Stimulated activated CD8-positive, alpha-beta memory T cell treated with anti-CD3 and anti-CD28 coated beads, Interleukin-7, amount 100 ng/mL, for 4 hours (primary cell): ENCODE measurements at places on chromosomes 1 and 21.
A peak's percentile ranks its signal among the peaks of the same experiment; 100 is the strongest.

DNA sequence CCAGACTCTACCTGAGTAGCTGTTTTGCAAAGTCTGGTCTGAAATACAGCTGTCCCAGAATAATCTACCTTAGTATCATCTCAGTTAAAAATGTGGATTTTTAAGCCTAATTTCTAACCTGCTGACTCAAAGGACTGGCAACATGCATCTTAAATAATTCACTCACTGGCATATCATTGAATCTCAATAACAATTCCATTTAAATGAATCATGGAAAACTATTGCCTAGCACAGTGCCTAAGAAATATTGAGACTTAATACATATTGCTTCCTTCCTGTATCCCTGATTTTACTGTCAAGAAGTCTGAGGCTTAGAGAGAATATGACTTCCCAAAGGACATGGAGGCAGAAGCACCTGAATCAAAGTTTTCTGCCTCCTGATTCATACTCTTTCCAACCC lies 3.1 kb downstream of the CCDC190 start:
- DNase-seq = no peak

GRCh38 chr1:197868751-197869489 lies 33.5 kb upstream of the C1orf53 start:
- DNase-seq = peak; percentile 21

DNA sequence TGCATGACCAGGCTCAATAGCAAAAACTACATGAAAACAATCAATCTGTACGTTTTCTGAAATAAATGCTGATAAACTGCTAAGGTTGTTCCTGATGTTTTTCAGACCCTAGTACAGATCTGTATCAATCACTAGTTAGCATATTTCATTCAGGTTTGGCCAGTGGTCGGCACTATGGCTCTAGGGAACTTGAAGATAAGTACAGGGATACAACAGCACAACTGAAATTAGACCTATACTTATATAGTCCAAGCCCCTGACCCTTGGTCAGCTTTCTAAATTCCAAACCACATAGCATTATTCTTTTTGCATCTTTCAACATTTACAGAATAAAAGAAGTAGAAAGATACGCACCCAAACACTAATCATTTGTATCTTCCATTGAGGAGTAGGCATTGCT lies 142.7 kb downstream of the PLPPR4 start:
- DNase-seq = no peak

- DNase-seq = no peak
Observed at GRCh38 chr1:36835696-36836095, 198.6 kb downstream of the GRIK3 start.

DNA sequence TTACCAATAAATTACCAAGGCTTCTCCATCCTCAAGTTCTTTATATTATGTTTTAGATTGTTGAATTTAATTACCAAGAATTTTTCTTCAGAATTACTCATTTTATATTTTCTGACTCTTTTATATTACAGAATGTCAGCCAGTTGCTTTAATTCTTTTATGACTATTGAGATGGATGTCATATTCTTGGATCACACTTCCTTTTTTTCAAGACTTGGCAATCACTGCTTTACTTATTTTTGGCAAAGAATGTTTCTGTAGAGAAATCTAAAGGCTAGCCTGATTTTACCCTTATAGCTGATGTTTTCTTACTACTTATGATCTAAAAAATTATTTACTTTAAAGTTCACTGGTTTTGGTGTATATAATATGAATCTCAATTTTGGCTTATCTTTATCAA lies 721.1 kb upstream of the TMPRSS15 start:
- no peak for DNase-seq

DNA sequence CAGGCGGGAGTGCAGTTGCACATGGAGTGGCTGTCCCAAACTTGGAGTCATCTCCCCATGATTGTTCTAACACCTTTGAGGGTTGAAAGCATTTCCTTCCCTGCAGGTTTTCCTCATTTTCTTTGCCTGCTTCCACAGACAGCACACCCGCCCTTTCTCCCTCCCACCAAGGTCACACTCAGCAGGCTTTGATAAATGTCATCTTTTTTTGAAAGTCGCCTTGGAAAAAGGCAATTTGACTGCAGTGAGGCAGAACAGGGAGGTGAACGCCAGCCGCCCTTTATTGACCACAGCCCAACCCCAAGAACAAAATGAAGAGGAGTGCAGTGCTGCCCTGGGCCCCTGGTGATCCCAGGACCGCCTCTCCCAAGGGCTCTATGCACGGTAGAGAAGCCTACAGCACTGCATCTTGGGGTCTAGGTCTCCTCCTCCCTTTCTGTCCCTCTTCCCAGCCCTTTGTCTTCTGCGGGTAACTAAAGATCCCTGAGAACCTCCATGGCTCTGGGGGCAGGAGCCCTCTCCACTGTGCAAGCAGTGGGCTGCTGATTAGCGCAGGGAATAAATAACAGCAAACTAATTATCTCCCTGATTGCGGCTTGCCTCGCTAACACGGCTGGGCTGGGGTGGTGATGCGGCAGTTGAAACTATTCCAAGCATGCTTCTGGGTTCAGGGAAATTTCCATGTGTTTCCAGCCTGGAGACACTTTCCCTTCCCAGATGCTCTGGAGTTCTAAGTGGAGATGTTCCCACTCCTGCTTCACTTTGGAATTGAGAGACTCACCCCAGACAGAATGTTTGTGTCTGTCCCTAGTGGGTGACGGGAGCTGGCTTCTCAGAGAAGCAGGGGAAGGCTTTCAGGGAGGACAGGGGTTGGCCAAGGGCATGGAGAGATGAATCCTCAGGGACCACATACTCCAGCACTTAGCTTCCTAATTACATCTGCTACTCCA lies 11.8 kb upstream of the AMIGO1 start:
- no peak for DNase-seq
